Pancreas (tissue), 10 donors: ENCODE measurements at places on chromosomes 11 and 22. TPM values are rescaled to one million over a fixed set of nuclear protein-coding genes. Genes with fewer than 3 reads are reported as not detected.

- DNase-seq: no peak
Measured at GRCh38 chr11:57638005-57638781, 11.5 kb downstream of the YPEL4 start.

GRCh38 chr11:57599381-57599780, 1.9 kb downstream of the SERPING1 start:
- no peak for DNase-seq

DNA sequence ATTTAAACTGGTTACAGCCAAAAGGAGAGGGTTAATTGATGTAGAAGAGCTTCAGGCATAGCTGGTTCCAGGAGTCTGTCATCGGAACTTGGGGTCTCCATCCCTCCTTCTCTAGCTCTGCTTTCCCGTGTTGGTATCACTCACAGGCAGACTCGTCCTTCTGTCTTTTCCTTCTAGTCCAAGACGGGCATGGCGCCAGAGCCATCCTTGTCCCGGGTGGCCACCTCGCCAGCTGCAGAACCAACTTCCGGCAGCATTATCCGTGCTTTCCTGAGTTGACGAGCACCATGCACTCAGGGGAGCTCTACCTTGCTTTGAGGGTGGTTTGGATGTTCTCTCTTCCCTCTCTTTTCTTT, 14.7 kb downstream of the LINC01488 start:
- DNase-seq: peak; percentile 45

- no peak for DNase-seq
Measured at GRCh38 chr11:30926130-30926529, 340.0 kb upstream of the MPPED2 start.

DNA sequence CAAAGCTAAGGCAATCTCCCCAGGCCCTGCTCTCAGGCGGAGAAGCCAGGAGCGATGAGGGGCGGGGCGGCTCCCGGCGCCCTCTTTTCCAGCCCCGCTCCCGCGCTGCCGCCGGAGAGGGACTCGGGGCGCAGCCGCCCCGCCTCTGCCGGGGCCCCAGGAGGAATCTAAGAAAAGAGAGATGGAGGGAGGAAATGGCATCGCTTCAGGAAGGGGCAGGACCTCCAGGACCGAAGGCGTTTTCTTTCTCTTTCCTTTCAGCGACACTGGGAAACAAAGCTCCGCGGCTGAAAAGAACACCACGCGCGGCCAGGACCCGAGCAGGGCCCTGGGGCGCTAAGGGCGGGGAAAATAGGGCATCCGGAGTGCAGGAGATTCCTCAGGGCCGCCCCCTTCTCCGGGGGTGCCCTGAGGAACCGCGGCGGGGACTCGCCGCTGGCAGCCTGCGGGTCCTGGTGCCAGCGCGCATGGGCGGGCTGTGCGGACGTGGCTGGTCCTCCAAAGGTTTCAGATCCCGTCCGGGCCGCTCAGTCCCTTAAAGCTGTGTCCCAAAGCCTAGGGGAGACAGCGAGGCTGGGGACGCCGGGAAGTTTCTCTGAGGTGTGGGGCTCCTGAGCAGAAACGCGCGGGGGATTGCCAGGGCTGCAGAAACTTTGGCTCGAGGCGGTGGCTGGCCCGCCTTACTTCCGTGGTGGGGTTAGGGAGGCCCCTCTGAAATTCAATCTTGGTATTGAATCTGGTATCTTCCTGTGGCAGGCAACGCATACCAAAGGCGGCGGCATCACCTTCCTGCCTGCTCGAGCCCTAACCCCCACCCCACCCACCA, 2.8 kb upstream of the BSX start:
- no peak for DNase-seq

DNA sequence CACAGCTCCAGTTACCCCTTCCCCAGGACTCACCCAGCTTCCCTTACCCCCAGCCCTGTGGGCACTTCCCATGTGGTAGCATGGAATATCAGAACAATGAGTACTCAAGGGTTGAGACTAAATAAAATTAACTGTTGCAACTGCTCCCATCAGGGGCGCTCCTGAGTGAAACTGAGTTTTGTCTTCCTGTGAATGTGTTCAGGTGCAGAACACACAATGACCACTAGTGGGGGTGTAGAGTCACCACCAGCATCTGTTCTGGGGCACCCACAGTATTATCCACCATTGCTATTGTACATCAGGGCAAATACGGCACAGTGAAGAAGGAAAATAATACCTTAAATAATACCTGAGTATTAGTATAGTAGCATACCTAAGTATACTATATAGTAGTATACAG, 689.7 kb downstream of the TBC1D22A start:
- no peak for DNase-seq

DNA sequence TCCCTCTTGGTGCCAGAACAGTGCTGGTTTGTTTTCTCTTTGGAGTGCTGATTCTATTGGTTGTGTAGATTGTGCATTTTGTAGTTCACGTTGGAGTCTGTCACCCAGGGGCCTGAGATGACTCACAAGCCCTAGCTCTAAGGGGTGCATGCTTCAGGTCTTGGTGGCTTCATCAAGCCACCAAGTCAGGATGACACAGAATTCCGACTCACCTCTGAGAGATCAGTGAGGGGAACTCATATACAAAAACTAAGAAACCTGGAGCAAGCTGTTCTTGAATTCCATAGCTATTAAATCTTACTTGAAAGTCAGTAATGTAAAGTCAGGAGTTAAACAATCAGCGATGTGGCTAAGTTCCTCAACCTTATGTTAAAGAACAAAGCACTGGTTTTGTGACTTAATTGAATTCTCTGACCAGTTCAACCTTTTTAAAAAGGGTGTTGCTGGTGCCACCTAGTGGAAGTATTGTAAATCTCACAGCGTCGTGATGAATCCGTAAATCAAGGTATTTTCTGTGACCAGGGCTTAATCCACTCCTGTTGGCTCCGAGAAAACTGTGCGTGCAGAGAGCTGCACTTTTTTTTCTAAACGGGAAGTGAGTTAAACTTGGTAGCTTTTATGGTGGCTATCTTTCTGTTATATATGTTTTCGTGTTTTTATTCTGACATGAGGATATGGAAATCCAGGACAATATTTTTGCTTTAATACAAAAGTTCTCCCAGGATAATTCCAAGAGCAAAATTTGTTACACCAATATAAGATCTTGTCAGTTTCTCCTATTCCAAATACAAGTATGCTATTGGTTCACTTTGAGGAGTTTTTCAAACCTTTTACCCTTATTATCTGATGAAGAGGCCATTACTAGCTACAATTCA, 14.6 kb downstream of the MMP13 start:
- DNase-seq: no peak

GRCh38 chr22:46051646-46052045, 74.7 kb upstream of the WNT7B start:
- no peak for DNase-seq

GRCh38 chr11:8100605-8101004, 19.6 kb downstream of the TUB start:
- no peak for DNase-seq

Gene SPI1
- 2.5 TPM for total RNA-seq

Gene ROM1
- 0.65 TPM for total RNA-seq

Gene TP53AIP1
- not detected for total RNA-seq

Gene KREMEN1
- 3.3 TPM for total RNA-seq

Gene F2
- 0.76 TPM for total RNA-seq
